ENCODE measurements at places on chromosomes 3 and 15.

DNA sequence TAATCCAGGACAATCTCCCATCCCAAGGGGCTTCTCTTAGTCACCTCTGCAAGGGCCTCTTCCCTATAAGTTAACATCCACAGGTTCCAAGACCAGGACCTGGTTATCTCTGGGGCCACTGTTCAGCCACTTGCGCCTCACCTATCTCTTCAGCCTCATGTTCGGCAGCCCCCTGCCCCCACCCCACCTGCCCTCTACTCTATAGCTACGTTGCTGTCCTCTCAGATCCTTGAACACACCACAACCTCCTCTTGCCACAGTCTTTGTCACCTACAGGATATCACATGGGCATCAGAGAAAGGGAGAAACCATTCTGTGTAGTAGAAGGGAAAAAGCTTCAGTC is 33.9 kb downstream of the SLC41A3 start:
- DNase-seq, result no peak

DNA sequence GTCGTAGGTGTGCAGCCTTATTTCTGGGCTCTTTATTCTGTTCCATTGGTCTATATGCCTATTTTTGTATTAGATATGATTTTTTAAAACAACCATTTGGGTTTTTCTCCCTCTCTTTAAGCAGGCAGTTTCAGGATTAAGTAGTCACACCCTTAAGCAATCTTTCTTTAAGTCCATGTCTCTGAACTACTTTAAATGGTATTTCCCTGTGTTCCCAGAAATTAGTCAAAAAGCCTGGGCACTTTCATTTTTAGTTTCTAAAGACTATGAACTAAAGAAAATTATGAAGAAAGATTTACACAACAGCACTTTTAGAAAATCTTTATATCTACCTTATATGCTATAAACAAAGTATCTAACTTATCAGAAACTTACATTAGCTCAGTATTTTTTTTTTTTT is 110.3 kb downstream of the FAIM start:
- no peak for DNase-seq

DNA sequence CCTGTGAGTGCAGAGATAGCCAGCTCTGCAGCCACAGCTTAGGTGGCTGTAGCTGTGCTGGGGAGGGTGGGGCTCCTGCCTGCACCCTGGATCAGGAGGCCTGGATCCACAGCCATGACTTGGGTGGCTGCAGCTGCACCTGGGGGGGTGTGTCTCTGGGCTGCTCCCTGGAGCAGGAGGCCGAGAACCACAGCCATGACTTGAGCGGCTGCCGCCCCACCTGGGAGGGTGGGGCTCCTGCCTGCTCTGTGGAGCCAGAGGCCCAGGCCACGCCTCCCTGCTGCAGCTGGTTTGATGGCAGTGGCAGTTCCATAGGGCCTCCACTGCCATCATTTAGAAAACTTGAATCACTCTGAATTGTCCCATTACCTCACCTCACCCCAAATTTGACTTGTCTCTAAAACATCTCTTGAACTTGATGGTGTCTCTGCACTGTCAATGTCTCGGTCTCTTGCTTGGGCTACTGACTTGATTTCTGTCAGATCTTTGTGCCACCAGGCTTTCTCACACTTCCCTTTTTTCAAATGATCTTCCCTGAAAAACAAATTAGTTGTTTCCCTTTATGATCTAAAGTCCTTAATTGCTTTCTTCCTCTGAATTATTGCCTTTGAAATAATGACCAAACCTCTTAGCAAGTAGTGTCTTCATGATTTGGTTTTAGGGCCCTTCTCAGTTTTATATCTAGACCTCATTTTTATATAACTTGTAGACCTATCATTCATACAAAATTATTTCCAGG is 313.2 kb upstream of the MME start:
- DNase-seq, result no peak

DNA sequence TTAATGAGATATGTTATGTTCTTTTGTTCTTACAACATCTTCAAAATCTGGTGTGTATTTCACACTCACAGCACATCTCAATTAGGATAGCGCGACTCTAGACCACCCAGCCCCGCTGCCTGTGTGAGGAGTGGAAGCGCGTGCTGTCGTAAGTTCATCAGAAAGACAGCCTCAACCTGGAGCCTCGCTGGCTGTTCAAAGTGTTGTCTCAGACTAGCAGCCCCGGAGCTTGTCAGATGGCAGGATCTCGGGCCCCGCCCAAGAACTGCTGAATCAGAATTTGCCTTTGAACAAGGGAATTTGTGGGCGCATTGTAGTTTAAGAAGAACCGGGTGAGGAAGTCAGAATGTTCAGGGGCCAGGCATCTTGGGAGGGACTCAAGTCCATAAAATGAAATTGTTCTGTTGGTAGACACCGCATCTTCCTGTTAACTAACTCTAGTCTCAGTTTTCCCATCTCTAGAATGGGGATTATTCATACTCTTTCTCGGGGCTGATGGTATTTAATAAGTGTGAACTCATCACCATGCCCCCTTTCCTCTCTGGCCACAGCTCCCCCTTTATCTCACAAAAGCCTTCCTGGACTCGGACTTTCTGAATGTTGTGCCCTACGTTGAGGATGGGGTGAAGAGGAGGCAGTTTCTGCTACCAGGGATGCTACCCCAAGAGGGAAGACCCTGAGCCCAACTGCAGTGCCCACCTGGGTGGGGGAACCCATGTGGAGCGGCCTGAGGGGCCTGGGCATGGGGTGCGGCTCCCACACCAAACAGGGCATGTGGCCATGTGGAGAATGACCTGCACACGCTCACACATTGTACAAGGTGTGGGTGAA is 40.4 kb downstream of the BHLHE40 start:
- peak; percentile 35 for DNase-seq

DNA sequence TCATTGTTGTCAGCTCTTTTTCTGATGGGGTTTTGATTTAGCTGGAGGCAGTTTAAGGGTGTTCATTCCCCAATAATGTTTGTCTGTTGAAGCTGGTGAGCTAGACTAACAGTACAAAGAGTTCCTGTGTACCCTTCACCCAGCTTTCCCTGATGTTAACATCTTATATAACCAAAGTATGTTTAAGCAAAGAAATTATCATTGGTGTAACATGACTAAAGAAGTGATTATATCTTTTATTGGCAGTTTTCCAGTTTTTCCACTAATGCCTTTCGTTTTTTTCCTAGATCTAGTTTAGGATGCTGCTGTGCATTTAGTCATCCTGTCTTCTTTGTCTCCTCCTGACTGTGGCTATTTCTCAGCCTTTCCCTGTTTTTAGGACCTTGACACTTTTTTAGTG is 165.6 kb downstream of the LPP start:
- no peak for DNase-seq

DNA sequence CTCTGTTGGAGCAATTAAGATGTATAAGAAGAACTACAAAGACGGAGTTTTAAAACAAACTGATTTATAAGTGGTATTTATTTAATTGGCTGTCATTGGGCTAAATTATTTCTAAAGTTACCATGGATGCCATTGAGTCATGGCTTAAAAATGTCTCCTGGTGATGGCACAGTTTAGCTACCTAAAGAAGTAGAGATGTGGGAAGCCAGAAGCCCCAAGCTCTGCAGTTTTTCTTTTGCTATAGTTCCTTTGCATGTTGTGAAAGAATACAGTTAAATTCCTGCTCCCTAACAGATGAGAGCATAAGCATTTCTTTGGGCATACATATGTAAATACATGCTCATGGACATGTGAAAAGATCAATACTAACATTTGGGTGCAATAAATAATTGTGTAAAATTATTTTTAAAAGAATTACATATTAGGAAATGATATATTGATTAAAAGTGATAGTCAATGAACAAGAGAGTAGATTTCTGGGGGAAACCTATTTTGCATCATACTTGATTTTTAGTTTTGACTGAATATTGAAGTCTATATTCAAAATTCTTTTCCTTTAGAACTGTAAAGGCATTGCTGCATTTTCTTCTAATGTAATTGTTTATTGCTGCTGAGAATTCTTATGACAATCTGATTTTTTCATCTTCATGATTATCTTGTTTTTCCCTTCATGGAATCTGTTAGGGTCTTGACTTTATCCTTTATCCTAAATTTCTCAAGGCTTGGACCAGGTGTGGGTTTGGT is 2.1 kb downstream of the OPA1 start:
- DNase-seq, result no peak

- no peak for DNase-seq
Measured at GRCh38 chr3:138944654-138944928, 2.3 kb downstream of the FOXL2 start.

GRCh38 chr3:27485866-27486265 is 1.7 kb upstream of the SLC4A7 start:
- no peak for DNase-seq

GRCh38 chr3:170219850-170220249 is 2.4 kb upstream of the PRKCI start:
- DNase-seq, result no peak

GRCh38 chr3:187935623-187936156 is 190.4 kb upstream of the BCL6 start:
- DNase-seq, result no peak

DNA sequence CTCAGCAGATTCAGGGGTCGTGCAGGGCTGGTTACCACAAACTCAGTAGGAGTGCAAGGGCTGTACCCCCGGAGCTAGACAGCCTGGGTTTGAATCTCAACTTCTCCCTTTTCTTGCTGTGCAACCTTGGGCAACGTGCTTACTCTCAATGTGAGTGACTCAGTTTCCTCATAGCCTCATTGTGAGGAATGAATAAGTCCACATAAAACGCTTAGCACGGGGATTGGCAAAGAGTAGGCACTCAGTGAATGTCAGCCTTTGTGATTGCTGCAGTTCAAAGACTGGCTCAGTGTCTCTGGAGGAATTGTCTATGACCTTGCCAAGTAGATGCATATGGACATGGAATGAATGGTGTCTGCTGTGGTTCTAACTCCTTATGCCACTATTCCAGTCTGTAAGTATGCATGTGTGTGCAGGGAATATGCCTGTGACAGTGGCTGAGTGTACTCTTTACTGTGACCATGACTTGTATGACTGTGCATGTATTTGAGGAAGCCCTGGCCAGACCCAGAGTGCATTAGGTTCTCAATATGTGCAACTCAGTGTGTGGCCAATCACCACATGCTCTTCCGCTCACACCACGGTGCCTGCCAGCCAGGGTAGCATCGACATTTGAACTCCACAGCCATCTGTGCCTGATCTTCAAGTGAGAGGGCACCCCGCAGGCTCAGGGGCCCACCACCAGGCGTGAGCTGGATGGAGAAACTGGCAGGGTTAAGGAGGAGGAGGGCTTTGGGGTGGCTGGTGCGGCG is 900 bp upstream of the HYAL3 start:
- no peak for DNase-seq

DNA sequence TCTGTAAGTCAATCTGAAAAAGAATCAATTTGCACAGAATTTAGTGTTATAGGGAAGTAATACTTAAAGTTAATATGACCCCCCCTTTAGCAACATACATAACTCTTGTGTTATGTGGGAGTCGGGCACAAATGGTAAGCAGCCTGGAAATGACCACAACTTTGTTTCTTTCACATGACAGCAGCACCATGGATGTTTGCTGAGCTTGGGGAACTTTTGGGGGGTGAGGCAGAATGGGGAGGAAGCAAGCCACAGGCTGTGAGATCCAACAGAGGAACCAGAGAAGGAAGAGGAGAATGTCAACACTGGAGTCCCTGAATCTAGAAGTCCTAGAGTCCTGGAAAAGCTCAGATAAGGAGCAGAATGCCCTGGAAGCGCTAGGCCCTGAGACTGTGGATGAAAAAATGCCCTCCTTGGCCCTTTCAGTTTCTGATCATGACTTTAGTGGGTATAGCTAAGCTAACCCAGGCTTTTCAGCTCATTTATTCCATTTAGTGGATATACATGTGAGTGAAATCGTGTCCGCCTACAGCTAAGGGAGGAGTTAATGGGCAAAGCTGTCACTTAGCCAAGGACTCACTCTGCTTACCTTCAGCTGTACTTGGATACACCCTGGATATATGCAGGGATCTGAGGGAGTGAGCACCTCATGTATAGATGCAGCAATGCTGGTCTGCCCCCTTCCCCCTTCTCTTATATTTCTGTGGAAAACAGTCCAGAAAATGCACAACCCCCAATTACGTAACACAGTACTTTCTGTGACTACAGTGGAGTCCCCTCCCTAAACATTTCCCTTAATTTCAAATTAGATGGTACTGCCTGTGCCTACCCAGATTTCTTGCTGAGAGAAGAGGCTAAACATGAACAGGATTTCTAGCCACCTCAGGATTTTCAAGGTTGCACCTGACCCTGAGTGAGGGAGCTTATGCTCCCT is 39.1 kb downstream of the CFAP91 start:
- no peak for DNase-seq

- no peak for DNase-seq
Measured at GRCh38 chr3:177162742-177163141, 34.5 kb downstream of the TBL1XR1 start.

DNA sequence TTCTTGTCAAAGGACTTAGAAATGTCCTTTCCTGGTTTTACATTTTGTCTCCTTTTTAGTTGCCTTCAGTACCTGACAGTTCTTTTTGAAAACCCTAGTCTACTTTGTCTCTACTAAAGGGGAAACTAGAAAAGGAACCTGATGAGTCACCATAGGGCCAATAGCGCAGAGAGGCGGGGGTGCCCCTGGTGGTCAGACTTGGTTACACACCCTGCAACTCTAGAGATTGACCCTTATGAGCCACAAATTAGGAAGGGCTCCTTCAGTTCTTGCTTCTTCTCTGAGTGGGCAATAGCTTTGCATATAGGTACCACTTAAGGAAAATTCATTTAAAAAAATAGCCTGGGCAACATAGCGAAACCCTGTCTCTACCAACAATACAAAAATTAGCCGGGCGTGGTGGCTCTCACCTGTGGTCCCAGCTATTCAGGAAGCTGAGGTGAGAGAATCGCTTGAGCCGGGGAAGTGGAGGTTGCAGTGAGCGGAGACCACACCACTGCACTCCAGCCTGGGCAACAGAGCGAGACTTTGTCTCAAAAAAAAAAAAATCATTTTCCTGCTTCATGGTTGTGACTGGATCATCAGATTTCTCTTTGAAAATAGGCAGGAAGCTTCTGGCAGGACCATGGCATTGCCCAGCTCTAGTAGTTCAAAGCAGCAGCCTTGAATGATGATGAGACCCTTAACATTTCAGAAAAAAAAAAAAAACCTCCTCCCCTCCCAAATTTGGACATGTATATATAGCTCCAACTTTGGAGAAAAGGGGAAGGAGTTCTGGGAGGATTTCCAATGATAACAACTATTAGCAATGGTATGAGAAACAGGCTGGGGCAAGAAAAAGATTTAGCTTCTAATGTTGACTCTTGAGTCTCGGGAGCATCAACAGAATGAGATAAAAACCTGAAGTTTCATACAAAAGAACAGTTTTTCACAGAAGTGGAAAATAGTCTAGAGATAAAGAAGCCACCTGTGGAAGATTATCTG is 45.2 kb upstream of the RASA2 start:
- peak; percentile 69 for DNase-seq

- no peak for DNase-seq
Measured at GRCh38 chr3:27392950-27393679, 23.9 kb upstream of the NEK10 start.

- no peak for DNase-seq
Measured at GRCh38 chr15:57827971-57828370, 121.5 kb downstream of the POLR2M start.

- DNase-seq, result no peak
Measured at GRCh38 chr3:151276038-151276686, 2.2 kb downstream of the P2RY14 start.

DNA sequence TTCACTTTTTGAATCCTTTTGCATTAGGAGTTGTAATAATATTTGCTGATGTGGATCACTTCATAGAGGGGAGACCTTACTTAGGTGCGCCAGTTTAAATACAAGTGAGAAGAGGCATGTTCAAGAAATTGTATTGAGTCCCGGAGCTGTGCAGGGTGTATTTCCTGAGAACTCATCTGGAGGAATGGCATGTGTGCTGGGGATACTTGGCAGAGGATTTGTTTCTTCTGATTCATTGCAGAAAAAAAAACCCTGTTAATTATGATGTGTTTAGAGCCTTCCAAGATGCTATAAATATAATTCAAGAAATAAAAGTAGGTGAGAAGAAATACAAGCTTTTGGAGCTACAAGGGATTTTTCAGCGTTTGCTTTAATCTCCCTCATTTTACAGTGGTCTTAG is 97.6 kb downstream of the TPRG1 start:
- DNase-seq, result no peak

Data from stimulated activated CD4-positive, alpha-beta T cell treated with anti-CD3 and anti-CD28 coated beads, TNF-alpha, amount 100 ng/mL, for 24 hours (primary cell).